ENCODE measurements at places on chromosomes 11 and 22. TPM values are rescaled to one million over a fixed set of nuclear protein-coding genes. Genes with fewer than 3 reads are reported as not detected.

DNA sequence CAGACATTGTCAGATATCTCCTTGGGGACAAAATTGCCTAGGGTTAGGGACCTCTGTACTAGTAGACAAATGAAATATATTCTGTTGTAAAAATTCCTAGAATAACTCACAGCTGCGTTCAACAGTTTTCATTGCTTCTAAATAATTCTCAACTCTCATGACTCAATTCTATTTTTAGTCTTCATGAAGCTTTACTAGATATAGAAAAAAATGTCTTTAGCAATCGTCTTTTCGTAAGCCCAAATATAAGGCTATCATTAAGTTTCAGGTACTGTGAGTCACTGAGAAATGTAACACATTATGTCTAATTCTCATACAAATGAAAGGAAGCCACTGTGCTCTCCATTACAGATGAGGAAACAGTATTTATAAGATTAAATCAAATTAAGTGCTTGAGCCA, 6.4 kb downstream of the MMP12 start:
- no peak for DNase-seq

- DNase-seq: no peak
Observed at GRCh38 chr11:70644343-70645060, 246.2 kb downstream of the CTTN start.

GRCh38 chr22:38866399-38867123, 5.5 kb downstream of the CBX6 start:
- no peak for DNase-seq

GRCh38 chr11:17828311-17828751, 93.8 kb downstream of the KCNC1 start:
- peak; percentile 42 for DNase-seq

DNA sequence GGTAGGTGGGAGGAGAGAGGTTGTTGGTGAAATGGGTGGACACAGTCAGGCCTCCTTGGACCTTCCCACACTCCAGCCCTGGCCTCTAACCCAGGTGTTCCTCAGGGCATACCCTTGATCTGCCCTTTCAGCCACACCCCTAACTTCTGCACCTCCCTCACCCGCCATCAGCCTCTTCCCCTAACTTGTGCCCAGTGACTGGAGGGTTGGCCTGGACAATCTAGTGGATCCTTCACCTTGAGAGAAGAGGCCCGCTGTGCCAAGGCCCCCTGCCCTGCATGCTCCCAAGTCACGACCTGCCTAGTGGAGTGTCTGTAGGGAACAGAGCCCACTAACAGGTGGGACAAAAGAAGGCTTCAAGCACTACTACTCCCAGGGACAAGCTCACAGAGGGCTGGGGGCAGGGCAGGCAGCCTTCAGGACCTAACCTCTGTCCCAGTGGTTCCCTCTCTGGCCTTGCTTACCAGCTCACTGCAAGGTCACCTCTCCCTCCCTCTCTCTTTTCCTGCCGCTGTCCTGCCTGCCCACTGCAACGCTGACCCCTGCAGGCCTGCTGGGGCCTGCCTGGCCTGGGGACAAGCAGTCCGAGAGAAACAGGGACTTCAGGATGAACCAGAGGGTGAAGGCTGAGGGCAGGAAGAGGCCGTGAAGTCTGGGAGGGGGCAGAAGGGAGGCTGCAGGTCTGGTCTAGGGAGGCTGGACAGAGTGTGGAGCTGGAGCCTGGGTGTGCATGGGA, 3.3 kb downstream of the SYT7 start:
- no peak for DNase-seq

- DNase-seq: peak; percentile 69
Observed at GRCh38 chr11:123195188-123196059, at the start of gene CLMP. CLMP (minus strand) TSS chr11:123195248; CDS start chr11:123194940, 308 bp downstream.

DNA sequence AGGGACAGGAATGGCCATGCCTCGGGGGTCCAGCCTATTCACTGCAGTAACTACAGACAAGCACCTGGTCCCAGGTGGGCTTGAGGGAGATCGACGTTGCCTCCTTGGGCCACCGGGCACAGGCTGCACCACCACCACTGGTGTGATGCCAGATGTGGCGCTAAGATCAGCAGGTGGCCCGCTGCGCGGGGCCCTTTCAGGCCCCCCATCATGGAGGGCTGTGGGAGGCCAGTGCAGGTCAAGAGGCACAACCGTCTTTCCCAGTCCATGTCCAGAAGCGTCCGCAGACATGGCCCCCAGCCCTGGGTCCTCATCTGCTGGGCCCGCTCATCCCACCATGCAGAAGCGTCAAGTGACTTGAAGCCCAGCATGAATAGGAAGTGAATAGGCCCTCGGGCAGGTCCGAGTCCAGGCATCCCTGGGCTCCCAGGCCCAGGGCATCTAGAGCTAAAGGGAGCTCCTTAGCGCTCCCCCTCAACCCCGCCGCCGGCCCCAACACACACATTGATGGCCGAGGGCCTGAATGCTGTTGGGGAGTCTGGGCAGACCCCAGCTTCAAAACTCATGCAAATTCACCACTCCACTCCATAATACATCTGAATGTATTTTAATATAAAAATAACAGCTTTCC, 18.3 kb downstream of the FADS3 start:
- DNase-seq: no peak

SGSM1 gene
- total RNA-seq: 0.48 TPM

CNIH2 gene
- total RNA-seq: not detected

CD6 gene
- total RNA-seq: 0.44 TPM

GRCh38 chr11:40129266-40129665, 1330.2 kb downstream of the LRRC4C start:
- no peak for DNase-seq

GRCh38 chr11:44718057-44718456, 8.7 kb upstream of the TSPAN18 start:
- DNase-seq: no peak

DNA sequence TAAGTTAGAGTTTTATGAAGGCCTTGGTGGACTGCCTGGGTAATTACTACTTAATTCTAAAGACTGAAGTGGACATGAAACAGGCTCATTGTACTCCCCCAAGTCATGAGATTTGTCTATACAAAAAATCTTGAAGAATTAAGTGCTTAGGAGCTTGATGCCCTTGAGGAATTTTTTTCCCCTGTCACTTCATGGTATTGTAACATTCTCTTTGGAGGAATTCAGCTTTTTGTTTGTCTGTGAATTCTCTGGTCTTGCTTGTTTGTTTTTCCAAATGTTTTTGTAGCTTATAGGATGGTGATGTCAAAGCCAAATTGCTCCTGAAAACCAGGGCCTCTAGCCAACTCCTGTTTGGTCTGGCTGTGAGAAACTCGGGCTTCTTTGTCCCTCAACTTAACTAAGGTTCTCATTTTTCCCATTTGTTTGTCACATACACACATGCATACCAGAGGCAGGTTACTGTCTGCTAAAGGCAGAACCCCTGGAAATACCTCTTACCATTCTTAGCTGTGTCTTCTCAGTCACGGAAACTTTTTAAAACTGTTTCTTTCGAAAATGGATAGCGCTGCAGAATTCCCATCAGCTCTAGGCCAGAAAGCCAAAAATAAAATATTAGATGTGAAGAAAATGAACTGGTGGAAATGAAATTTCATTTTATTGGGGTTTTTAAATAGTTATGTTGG, 66.9 kb downstream of the AMOTL1 start:
- DNase-seq: no peak

PRG3 gene
- not detected for total RNA-seq

MORC2 gene
- total RNA-seq: 27.0 TPM

GRCh38 chr11:116302756-116303155, 470.0 kb downstream of the BUD13 start:
- DNase-seq: no peak

DNA sequence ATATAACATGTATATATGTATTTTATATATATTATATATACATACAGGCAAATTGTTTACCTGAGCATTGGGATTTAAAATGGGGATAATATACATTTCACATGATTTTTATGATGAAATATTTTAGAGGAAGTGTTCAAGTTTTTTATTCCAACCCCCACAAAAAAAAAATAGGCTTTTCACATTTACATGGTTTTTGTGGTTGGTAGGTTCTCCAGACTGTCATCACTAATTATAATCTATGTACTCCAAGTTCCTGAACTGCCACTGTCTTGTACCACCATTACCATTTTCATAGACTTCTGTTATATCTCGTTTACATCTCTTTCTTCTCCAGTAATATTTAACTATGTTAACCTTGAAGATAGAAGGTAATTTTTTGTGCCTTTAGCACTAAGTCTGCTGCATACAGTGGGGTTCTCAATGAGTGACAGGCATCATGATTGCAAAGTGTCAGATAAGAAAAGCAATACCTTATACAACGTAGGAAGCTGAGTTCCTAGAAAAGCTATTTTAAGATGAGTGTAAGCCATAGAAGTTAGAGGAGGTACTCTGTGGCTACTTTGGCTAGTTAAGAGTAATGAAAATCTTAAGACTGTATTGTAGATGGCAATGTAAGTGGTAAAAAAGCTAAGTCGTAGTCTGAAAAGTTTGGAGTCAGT, 5.2 kb downstream of the TMEM126A start:
- DNase-seq: no peak

SDHAF2 gene
- 45.2 TPM for total RNA-seq

POU2AF2 gene
- 2.1 TPM for total RNA-seq

UPK3A gene
- total RNA-seq: 2.5 TPM

DNA sequence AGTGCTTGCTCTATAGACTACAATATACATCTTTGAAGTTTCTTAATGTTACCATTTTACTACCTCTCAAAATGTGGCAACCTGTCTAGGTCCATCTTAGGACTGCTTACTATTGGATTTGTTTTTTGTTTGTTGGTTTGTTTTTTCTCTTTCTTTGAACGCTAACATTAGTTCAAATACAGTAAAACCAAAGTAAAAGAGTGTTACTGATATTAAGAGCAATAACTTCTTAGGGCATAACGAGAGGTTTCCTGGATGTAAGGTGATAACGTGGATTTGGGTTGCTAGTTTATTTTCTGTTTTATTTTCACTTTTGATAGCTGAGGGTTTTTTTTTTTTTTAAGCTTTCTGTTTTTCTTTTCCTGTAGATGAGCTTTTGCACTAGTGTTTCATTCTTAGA, 43.6 kb downstream of the TMEM135 start:
- no peak for DNase-seq

OR8D4 gene
- total RNA-seq: not detected

- DNase-seq: no peak
Observed at GRCh38 chr11:57399221-57399620, 8.8 kb upstream of the PRG2 start.

DNA sequence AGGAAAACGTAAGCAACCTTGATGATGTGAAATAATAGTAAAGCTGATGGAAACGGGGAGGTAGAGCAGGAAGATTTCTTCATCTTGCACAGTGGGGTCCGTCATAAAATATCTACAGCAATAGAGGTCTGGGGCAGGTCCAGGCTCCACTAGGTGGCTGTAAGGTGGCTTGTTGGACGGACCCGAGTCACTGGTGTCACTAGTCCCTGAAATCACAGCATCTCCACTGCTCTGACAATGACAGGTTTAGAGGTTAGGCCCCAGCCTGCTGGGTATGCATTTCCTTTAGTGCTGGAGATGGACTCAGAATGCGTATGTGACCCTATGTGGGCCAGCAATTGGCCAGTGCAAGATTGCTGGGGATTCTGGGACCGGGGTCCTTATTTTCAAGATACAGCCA, 25.2 kb upstream of the CLDN5 start:
- DNase-seq: no peak

- DNase-seq: no peak
Observed at GRCh38 chr11:124801014-124801413, 808 bp upstream of the MSANTD2 start.

CARD10 gene
- 4.5 TPM for total RNA-seq

DNA sequence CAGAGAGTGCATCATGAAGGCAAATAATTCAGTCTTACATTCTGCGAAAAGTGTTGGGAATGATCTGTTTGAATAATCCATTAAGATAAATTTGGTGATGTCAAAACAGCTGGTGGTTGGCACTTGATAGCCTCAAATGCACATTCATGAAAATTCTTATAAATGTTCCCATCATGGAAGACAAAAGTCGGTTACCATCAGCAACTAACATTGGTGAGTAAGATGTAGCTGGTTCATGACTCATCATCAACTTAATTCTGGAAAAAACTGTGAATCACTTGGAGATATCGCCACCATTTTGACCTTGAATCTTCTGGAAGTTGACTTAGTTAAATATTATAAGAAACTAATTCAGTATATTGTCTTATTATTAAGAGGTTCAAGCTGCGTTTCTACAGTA, 11.2 kb downstream of the CRYBB1 start:
- no peak for DNase-seq

DNA sequence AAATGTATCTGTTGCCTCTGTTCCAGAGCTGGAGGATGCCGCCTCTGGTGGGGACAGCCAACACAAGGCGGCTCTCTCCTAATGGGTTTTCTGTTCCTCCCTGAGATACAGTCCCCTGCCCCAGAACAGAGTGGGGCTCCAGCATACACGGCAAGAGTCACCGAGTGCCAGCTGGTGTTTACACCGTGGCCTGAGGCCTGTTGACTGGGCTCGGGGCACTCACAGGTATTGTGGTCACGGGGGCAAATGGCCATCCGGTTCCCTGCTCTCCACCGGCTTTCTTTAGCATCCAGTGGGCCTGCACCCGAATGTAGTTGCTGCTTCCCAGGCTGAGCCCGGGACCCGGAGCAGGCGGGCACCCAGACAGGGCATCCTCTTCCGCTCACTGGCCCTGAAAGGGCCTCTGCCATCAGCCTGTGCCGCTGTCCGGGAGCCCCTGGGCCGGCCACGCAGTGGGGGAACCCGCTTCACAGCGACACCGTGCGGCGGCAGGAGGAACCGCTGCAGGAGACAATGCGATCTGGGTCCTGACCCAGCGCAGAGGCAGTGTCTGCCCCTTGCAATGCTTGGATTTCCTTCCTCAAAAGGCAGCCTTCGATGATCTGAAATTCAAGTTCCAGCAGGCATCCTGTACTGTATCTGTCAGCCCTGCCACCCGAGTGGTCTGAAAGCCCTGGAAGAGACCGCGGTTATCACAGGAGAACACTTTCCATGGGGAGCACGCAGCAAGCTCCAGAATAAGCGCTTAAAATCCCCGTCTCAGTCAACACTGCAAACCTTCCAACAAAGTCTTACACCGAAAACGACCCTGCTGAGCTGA, 859 bp upstream of the KRTAP5-5 start:
- peak; percentile 44 for DNase-seq

TRIM34 gene
- 1.3 TPM for total RNA-seq

DNA sequence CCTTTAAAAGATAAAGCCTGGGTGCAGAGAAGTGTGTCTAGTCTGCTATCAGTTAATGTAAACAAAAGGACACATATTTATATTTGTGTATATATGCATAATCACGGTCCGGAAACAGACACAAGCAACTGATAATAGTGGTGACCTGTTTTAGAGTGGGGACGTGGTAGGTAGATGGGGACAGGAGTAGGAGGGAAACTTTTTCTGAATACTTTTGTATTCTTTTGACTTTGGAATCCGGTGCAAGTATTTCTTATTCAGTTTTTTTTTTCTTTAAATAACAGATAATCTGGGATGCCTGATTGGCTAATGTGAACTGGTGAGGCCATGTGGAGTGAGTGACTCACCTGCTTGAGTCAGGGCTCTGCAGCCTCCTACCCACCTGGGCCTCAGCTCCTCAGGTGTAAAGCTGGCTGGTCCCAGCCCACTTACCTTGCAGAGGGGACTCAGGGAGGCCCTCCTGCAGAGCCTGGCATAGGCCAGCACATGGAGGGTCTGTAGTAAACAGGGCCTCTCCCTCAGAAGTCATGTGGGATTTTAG, 15.3 kb downstream of the MICAL2 start:
- no peak for DNase-seq
